ENCODE measurements at places on chromosomes 2 and 18.
A peak's percentile ranks its signal among the peaks of the same experiment; 100 is the strongest.

- DNase-seq = no peak
Observed at GRCh38 chr18:26085056-26085455, 5.4 kb downstream of the SS18 start.

DNA sequence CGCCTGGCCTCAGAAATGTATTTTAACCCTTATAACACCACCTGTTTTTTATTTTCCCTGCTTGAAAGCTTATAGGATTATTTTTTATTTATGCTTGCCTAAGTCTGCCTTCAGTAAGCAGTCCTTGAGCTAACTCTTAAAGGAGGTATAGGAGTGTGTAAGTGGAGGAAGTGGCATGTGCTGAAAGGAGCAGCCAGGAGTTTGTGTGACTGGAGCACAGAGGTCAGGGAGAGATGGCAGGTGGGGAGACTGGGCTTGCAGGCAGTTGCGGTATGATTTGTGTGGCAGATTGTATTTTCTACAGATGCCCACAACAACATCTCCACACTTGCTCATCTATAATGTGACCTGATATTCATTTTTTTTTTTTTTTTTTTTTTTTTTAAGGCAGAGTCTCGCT, 27.2 kb upstream of the PAIP2B start:
- DNase-seq = no peak

GRCh38 chr2:221924576-221924975, 352.5 kb upstream of the EPHA4 start:
- no peak for DNase-seq

GRCh38 chr2:70645733-70646419, 92.2 kb upstream of the TGFA start:
- DNase-seq = peak; percentile 5

GRCh38 chr2:68907232-68907919, 36.2 kb upstream of the BMP10 start:
- no peak for DNase-seq

- no peak for DNase-seq
Observed at GRCh38 chr2:132782176-132782783, 112.3 kb upstream of the LYPD1 start.
